Lower lobe of right lung (tissue), 2 donors: ENCODE measurements at places on chromosomes 1 and 21. TPM values are rescaled to one million over a fixed set of nuclear protein-coding genes. Genes with fewer than 3 reads are reported as not detected.

GRCh38 chr1:246427611-246428010 lies 79.5 kb downstream of the SMYD3 start:
- no peaks in the 10 kb centered on the region for H3K27me3 ChIP-seq
- no peak overlapping the region for H3K4me3 ChIP-seq
- no peak for DNase-seq
- no peaks in the 10 kb centered on the region for H3K4me1 ChIP-seq
- no peaks in the 10 kb centered on the region for H3K36me3 ChIP-seq

DNA sequence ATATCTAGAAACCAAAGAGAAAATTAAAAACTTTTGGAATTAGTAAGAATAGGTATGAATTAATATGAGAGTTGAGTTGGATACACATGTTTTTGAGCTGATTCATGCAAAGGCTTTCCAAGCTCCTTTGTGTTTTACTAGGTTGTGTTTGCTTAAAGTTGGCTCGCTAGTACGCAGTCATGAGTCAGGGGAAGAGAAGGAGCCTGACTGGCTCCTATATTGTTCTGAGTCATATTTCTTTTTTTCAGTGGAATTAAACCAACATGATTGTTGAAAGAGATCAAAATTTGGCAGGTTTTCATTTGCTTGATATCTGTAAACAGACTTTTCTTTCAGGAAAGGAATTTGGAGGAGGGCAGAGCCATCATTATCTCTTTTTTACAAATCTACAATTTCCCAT lies 66.7 kb downstream of the MAGI3 start:
- peaks cover 17% of the 10 kb centered on the region for H3K4me1 ChIP-seq
- DNase-seq, result no peak
- no peaks in the 10 kb centered on the region for H3K27me3 ChIP-seq
- H3K27ac ChIP-seq, result no peak overlapping the region
- H3K36me3 ChIP-seq, result no peaks in the 10 kb centered on the region

DNA sequence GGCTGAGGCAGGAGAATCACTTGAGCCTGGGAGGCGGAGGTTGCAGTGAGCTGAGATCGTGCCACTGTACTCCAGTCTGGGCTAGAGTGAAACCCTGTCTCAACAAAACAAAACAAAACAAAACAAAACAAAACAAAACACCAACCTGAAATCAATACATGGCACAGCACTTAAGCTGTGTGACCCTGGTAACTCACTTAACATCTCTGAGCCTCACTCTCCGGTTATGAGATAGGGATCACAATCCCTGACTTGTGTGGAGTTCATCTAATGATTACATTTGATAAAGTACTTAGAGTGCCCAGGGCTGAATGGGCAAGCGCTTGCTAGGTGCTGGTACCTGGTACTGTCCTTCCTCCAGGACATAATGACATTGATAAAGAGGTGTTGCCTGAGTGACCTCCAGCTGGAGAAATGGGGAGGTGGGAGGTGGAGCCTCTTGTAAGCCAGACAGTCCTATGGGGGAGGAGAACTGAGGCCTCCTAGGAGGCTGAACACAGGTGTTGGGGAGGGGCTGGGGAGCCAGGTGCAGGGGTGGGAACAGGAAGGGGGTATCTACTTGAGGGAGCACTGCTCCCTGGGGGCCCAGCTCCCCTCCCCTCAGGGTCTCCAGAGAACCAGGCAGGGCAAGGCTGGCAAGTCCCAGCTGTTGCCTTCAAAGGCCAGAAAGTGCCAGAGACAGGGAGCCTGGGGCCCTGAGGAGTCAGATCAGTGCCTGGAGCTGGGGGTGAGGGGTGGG lies 17.9 kb downstream of the FOXO6 start:
- no peak overlapping the region for H3K27ac ChIP-seq
- H3K4me1 ChIP-seq, result peaks cover 22% of the 10 kb centered on the region
- peaks cover 27% of the 10 kb centered on the region for H3K27me3 ChIP-seq
- no peak for DNase-seq
- H3K4me3 ChIP-seq, result no peak overlapping the region
- H3K36me3 ChIP-seq, result no peaks in the 10 kb centered on the region

GRCh38 chr1:19014765-19015164 lies 58.3 kb upstream of the IFFO2 start:
- H3K27me3 ChIP-seq, result no peaks in the 10 kb centered on the region
- H3K4me1 ChIP-seq, result peaks cover 21% of the 10 kb centered on the region
- no peak overlapping the region for H3K4me3 ChIP-seq
- H3K27ac ChIP-seq, result no peak overlapping the region
- H3K36me3 ChIP-seq, result no peaks in the 10 kb centered on the region

Gene REN
- 0.59 TPM for total RNA-seq

Gene FAM131C
- total RNA-seq, result not detected

Gene OPTC
- not detected for total RNA-seq

Gene AIRE
- not detected for total RNA-seq

Gene SH3D21
- total RNA-seq, result 8.5 TPM

Gene HCRTR1
- not detected for total RNA-seq
